Right hindlimb (tissue), 1 donor: ENCODE measurements at places on chromosomes 11 and 22.

DNA sequence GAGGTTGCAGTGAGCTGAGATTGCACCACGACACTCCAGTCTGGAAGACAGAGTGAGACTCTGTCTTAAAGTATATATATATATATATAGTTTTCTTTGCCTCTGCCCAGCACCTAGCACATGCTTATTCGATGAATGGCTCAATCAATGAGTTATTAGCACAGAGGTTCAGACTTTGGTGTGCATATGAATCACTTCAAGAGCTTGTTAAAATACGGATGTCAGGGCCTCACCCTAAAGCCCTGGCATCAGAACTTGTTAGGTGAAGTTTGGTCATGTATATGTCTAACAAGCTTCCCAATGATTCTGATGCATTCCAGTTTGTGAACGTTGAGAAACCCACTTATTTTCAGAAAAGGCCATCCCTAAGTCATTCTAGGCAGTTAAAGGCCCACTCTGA, 21.8 kb upstream of the TMEM86A start:
- DNase-seq, result no peak

DNA sequence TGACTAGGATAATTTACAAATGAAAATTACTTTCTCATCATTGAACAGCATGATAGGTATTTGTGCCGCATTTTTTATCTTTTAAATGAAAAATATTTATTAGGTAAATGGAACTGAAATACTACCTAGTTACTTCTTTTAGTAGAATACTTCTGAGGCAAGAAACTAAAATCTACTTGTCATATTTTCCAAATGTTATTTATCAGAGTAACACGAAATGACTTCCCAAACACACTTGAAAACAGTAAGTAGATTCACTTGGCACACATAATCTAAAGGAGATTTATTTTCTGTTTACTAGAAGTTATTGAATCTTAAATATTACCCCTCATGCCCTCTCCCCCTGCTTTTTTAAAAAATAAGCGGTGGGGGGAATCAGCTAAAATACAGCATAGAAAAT, 2.3 kb downstream of the QSER1 start:
- no peak for DNase-seq

DNA sequence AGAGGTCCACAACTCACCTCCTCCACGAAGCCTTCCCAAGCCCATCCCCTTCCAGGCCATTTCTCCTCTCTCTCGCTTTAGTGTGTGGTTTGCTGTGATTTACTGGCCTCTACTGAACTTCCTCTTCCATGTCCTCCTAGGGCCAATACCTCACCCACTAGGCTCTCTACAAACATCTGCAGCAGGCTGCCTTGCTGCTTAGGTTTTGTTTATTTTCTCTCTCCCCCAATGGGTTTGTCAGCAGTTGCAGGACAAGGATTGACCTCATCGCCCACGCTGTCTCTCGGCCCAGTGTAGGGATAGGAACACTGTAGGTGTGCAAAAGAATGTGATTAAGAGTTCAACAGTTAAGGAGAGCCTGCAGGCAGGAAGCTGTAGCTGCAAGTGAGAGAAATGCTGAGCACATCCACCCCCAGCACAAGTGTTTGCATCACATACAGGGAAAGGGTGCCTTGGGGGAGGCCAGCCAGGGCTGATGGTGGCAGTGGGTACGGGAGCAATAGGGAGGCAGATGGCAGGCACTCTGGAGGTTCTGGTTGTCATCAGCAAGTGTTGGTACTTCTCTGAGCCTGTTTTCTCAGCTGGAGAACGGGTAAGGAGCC, 1.4 kb downstream of the PC start:
- no peak for DNase-seq

- DNase-seq, result peak; percentile 59
Measured at GRCh38 chr22:19874307-19875060, 19.8 kb upstream of the GNB1L start.

DNA sequence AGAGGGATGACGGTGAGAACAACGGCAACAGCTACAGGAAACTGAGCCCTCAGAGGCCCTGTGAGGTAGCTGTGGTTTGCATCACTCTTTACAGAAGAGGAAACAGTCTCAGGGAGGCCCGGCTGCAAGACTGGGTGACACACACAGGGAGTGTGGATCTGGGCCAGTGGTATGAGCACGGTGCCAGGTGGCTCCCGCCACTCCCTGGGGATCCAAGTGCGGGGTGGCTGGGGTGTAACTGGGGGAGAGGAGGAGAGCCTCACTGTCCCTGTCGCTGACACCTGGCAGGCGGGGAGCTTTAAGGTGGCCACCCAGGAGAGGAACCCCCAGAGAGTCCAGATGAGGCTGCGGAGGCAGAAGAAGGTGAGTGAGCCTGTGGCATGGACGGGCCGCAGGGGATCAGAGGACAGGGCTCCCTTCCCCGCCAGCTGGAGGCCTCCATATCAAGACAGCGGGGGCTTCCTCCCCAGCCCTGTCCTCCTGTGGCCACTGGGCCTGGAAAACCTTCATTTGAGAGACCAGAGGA, 5.6 kb downstream of the RGL4 start:
- no peak for DNase-seq

GRCh38 chr11:67415501-67416304, at the start of gene CARNS1:
Gene CARNS1 (plus strand): TSS chr11:67415678. CDS start chr11:67416200, 522 bp downstream.
- DNase-seq, result no peak

DNA sequence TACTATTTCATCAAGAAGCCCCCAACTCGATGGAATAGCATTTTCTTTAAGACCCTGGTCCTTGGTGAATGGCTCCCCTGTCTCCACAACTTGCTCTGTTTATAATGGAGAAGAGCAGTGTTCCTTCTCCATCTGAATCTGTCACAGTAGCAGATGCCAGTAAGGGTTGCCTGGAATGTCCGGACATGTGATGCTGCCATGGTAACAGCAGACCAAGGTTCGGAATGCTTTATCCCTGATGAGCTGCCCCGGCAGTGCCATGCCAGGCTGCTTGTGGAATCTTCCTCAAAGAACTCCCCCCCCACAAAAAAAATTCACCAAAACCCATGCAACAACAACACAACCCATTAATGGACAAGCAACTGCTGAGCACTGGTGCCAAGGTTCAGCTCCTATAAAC, 72.5 kb downstream of the KCNC1 start:
- DNase-seq, result no peak

DNA sequence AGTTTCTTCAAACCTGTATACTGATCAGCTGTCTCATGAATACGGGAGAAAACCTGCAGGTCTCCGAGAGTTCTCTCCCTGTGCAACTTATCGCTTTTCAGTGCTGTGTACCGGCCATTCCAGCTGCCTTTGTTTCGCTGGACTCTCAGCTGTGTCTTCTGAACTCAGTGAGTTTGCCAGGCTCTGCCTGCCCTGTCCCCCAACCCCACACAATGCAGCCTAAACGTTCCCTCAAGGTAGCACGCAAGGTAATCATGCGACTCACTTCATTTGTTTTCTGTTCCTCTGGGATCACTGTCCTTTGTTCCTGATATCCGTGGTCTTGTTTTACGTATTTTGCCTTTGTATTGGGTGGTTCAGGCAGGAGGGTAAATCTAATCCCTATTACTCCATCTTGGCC, 13.5 kb downstream of the RBM7 start:
- no peak for DNase-seq

DNA sequence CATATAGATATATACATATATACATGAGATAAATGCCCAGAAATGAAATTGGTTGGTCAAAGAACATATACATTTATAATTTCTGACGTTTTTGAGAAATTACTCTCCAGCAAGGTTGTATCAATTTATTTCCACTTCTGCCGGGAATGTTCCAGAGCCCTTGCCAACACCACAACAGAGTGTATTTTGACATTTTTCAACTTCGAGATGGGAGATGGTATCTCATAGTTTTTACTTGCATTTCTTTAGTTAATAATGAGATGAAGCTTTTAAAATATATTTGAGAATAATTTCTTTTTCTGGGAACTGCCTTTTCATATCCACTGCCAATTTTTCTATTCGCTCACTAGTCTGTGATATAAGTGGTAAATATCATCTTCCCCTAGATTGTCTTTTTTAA, 19.3 kb upstream of the CLMP start:
- DNase-seq, result no peak

DNA sequence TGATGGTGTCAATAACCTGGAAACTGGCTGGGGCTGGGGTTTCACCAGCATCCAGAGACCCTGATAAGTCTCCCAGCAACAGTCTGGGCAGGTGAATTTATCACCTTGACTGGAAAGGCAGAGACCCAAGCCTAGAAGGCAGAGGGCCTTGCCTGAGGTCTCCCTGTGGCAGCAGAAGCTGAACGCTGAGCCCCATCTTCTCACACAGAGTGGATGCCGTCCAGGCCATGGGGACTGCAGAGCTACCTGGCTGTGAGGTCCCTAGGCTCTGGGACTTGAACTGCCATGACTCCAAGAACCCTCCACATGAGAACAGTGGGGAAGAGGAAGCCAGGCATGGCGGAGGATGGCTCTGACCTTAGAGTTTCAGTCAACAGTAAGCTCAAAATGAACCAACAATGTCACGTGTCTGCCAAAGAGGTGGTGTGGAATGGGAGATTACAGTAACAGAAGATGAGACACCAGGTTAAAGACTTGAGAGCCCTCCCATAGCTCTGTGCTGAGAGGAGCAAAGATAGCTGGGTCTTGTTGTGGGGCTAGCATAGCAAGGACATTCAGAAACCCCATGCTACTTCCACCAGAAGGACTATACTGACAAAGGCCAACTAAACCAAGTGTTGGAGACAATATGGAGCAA, 79.1 kb upstream of the LINC01488 start:
- no peak for DNase-seq

GRCh38 chr22:24727218-24727851, 47.2 kb downstream of the PIWIL3 start:
- DNase-seq, result no peak

- DNase-seq, result peak; percentile 52
Measured at GRCh38 chr11:95154514-95154913, 64.9 kb downstream of the ENDOD1 start.

DNA sequence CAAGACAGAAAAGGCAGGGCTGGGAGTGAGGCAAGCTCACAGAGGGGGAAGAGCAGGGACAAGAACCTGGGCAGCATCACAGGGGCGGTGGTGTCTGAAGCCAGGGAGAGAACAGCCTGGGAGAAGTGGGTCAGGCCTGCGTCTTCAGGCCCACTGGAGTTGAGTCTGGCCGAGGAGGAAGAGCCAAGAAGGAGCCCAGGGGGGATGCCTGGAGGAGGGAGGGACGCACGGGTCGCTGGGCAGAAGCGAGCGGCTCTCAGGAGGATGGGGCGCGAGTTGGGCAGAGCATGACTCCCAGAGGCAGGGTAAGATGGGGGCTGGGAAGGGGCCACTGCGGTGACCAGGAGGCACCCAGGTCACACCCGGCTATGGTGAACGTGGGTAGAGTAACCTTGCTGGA, 18.5 kb downstream of the LRFN4 start:
- DNase-seq, result no peak

DNA sequence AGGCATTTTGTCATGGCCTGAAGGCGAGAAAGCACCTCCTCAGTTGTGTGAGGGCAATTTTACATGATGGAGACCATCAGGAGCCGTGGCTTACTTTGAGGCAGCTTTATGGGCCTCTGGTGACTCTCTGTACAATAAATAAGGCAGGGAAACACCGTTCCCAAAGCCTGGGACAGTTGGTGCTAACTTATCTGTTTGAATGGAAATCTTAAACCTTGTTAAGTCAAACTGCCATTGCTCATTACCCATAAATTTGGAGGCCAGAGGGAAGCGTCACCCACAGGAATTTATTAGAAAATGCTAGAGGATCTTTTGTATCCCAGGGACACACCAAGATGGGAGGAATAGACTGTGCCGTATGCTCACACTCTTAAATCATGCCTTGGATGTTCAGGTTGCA, 1156.9 kb downstream of the BRD1 start:
- no peak for DNase-seq

GRCh38 chr11:10667521-10667885, 26.1 kb downstream of the IRAG1 start:
- DNase-seq, result no peak

- DNase-seq, result no peak
Measured at GRCh38 chr11:123475469-123475868, 45.4 kb downstream of the GRAMD1B start.

DNA sequence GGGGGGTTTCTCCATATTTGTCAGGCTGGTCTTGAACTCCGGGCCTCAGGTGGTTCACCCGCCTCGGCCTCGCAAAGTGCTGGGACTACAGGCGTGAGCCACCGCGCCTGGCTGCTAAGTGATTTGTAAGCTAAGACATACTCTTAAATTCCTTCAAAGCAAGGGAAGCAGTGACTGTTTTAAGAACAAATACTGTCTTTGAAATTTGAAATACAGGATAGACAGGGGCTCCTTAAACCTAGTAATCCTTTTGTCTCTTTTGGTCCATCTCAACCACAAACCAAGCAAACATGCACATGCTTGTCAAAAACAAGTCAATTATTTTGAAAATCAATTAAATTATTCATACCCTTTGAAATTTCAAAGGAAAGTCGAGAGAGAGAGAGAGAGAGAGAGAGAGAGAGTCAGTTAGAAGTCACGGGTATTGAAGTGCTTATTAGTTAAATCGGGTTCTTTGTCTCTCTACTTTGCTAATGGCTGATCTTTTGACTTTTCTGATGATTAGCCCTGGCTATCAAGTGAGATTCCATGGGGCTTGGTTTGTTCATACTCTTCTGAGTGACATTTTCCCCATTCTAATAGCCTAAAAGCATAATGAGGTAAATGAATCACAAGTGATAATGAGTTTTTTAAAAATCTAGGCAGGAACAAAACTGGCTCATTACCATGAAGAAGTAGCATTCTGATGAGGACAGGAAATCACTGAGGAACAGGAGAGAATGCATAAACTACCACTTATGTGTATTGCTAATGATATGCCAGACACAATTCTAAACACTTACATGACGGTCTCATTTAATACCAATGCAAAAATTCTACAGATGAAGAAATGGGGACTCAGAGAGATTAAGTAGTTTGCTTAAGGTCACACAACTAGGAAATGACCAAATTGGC, 48.0 kb downstream of the MCHR1 start:
- no peak for DNase-seq

GRCh38 chr11:127074151-127074761, 73.7 kb upstream of the KIRREL3 start:
- peak; percentile 28 for DNase-seq

DNA sequence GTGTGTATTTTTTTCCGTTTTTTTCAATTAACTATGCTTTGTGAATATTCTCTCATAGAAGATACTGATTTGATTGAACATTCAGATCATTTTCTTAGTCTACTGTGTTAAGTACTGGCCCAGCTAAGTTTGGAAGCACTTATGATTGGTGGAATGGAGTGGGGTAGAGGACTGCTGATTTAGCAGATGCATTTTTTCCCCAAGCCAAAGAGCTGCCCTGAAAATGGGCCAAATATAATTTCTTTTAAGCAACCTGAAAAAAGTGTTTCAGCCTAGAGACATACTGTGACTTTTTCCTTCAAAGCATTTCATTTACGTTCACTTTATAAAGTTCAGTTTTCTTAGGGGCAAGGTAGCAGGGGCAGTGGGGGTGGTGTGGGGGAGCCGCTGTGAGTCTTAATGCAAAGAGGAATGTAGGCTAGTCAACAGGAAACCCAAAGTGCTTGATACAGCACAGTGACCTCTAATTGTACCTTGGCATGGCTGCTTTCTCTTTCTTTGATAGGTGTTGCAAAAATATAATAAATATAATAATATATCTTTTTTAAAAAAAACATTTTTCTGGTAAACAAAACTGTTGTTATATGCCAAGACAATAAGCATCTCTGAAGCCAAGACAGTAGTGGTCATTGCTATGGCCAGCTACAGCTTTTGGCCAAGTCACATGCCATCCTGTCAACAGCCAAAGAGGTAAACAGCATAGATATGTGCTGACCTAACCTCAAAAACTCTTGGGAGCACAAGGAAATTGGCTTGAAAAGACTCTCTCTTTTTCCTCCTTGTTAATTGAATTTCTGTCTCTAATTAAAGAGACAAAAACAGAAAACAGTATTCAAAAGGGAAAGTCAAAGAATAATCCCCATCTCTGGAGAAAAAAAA, 58.8 kb downstream of the LIF start:
- DNase-seq, result no peak
